ENCODE measurements at places on chromosomes 7 and 10.

GRCh38 chr10:48494073-48494472, 110.8 kb downstream of the ARHGAP22 start:
- no peak for DNase-seq

GRCh38 chr10:110993024-110993693, 73.8 kb downstream of the SHOC2 start:
- no peak for DNase-seq

DNA sequence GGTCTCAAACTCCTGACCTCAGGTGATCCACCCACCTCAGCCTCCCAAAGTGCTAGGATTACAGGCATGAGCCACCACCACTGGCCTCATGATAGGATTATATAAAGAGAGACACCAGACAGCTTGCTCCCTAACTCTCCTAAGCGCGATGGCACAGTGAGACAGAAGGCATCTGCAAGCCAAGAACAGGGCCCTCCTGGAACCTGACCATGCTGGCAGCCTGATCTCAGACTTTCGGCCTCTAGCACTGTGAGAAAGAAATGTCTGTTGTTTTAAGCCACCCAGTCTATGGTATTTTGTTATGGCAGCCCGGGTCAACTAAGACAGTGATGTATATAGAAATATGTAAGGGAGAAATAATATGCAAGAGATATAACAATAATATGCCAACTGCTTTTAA, 51.2 kb downstream of the SRPK2 start:
- DNase-seq = no peak

GRCh38 chr10:124206616-124207015, 113.2 kb upstream of the CHST15 start:
- no peak for DNase-seq

DNA sequence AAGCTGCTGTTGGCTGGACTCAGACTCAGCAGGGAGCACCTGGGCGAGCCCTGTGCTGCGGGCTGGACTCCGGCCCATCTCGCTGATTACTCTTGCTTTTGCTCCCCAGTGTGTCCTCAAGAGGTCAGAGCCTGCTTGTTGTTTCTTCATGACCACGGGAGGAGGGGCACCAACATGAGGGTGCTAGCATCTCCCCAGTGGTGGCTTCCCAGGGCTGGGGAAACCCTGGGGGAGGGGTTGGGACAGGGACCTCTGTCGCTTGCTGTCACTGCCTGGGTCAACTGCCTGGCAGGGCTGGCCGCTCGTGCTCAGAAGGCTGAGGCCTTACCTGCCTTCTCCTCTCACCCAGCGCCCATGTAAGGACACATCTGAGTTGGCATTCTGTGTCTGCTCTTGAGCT, 152.3 kb upstream of the SHH start:
- DNase-seq = no peak

DNA sequence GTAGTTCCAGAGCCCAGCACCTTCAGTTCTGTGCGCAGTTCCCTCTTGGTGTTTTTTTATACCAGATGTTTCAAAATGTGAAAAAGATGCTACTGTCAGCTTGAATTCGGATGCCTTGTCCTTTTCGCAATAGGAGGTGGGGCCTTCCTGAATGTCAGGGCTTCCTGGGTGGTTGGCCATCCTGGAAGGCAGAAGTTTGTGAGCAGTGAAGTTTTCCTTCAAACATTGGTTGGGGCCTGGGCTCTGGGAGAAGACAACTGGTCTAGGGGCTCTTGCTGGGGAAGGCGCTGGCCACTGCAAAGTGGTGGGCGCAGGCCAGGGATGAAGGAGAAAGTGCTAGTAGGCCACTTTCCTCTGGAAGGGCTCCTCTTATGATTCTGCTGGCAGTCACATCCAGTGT, 56.8 kb upstream of the JAZF1 start:
- no peak for DNase-seq

DNA sequence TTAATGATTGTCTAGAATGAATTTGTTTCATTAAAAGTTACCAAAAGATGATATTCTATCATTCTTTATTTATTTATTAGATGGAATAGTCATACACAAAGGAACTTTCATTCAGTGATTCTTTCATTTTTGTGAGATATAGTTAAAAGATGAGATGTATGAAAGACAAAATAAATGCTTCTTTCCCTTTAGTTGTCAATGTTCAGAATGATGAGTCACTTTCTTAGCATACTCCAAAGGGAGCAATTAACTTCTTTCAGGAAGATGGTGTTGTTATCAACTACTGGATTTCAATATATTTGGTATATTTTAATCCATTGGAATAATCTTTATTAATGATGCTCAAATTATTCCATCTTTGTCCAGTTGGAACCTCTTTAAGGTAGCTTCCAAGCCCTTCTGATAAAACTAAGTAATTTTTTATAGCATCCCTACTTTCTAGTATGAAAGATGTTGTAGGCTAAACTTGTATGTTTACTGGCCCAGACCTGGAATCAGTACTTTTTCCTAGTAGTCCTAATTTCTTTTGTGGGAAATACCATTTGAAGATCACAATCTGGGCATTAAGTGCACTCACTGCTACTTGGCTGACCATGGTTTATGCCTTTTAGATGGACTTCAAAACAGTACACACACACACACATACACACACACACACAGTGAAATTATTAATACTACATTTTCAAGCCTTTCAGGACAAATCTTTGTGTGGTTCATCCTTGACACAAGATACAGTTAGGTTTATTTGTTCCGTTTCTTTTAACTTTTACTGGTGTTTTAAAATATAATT, 2.5 kb downstream of the GIMAP7 start:
- DNase-seq = no peak

- DNase-seq = no peak
Measured at GRCh38 chr10:13457958-13458686, 70.7 kb downstream of the BEND7 start.

DNA sequence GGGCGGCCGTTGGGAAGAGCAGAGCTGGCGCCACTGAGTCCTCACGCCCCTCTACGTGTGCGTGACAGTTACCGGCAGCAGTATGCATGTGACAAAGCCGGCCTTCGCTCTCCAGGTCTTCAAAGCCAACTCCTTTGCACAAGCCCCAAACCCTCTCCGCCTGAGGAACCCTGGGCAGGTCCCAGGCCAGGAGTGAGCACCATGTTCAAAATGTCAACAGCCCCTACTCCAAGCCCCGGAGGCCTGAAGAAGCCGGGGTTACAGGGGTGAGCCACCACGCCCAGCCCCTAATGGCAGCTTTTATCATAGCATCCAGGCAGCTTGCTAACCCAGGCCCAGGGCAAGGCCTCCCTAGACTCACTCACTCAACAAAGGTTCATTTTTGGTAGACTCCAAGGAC, 70.8 kb downstream of the OAT start:
- DNase-seq = no peak

- DNase-seq = no peak
Measured at GRCh38 chr7:26166684-26167266, 14.8 kb downstream of the NFE2L3 start.

DNA sequence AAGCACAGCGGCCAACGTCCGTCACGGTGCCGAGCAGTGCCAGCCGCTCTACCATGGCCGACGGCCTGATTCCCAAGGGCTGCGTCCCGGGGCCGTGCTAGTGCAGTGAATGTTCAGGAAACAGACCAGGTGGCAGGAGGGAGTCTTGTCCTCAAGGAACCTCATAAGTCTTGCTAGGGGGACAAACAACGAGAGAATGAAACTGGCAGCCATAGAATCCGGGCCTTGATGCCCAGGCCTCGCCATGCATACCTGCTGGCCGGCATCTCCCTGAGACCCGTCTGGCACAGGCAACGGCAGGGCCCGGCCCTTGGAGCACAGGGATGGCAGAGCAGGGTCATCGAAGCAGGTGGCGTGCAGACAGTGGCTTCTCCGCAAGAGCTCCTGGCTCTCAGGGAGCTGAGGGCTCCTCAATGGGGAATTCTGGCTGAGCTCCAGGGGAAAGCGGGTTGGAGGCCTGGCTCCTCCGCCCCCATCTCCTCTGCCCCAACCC, 58.8 kb downstream of the DIP2C start:
- no peak for DNase-seq

GRCh38 chr7:156095908-156096539, 283.8 kb upstream of the SHH start:
- DNase-seq = no peak
